ENCODE measurements at places on chromosomes 3 and 15. TPM values are rescaled to one million over a fixed set of nuclear protein-coding genes. Genes with fewer than 3 reads are reported as not detected.
A peak's percentile ranks its signal among the peaks of the same experiment; 100 is the strongest.

DNA sequence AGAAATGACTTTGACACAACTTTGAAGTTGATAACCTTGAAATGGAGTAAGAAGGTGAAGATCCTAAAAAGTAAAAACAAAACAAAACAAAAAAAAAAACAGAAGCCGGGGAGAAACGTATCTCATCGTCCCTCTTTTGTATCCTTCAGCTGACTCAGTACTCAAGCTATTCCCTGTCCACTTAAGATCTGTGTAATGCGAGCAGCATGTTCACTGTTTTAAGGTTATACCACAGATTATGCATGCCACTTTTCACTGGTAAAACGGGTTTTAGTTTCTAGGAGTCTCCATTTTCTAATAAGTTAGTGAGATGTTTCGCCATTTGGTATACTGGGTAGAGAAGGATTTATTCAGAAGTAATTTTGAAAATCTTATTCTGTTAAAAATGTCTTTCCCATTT, 324.3 kb downstream of the FEZF2 start:
- no peak overlapping the region for H3K4me3 ChIP-seq
- no peaks in the 10 kb centered on the region for H3K27me3 ChIP-seq
- H3K27ac ChIP-seq, result no peak overlapping the region
- no peak for DNase-seq

DNA sequence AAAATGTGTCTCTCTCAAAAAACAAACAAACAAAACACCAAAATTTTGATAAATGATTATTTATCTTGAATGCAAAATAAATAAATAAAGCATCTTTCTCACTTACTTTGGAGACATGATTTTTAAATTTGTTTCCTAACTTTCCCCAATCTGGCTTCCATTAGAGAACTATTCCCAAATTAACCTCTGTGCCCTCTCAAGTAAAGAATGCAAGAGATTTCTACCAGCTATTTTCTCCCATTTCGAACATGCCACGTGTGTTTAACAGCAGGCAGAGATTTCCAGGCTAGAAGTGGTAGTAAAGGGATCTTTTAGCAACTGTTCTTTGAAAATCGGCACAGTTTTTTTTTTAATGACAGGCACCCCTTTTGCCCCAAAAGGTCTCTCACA, 269.1 kb downstream of the SHQ1 start:
- no peaks in the 10 kb centered on the region for H3K36me3 ChIP-seq
- DNase-seq, result no peak
- no peak overlapping the region for H3K4me3 ChIP-seq
- no peaks in the 10 kb centered on the region for H3K27me3 ChIP-seq
- peaks cover 23% of the 10 kb centered on the region for H3K4me1 ChIP-seq
- H3K27ac ChIP-seq, result no peak overlapping the region

GRCh38 chr3:125090649-125091048, 34.9 kb upstream of the HEG1 start:
- peaks cover 11% of the 10 kb centered on the region for H3K36me3 ChIP-seq
- no peaks in the 10 kb centered on the region for H3K27me3 ChIP-seq
- no peak overlapping the region for H3K4me3 ChIP-seq
- no peaks in the 10 kb centered on the region for H3K4me1 ChIP-seq

GRCh38 chr3:130088061-130088460, 6.4 kb downstream of the ALG1L2 start:
- no peak overlapping the region for H3K27ac ChIP-seq
- H3K27me3 ChIP-seq, result no peaks in the 10 kb centered on the region
- H3K36me3 ChIP-seq, result no peaks in the 10 kb centered on the region
- no peaks in the 10 kb centered on the region for H3K4me1 ChIP-seq

DNA sequence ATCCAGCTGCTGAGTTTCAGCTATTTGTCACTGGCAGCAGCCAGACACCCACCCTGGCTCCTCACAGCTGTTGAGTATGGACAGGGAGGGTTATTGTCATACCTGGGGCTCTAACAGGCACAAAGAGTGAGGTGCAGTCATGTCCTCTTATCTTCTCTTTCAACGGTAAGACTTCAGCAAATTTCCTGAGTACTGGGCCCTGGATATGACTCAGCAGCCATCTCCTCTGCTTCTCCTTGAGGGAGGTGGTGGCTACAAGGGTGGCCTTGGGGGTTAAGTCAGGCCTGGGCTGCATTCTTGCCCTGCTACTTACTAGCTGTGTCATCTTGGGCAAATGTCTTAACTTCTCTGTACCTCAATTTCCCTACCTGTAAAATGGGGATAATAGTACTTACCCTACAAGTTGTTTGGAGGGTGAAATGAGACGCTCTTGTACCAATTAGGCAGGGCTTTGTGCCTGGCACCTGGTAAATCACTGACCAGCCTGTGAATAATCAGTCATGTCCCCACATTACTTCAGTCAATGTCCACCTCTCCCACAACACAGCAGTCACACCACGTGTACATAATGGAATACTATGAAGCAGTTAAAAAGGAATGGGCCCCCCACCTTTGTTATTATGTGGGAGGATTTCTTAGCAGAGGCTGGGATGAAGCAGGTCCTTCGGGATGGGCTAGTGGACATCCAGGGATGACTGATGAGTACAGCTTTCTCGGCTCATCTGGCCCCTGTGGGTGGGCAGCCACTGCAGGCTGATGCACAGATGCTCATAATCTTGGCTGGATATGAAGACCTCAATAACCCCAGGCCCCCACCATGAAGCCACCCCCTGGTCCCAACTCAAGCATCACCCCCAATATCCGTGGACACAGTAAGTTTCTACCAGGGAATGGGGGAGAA, 528.8 kb downstream of the SHQ1 start:
- no peak overlapping the region for H3K27ac ChIP-seq
- peaks cover 23% of the 10 kb centered on the region for H3K4me1 ChIP-seq
- no peak overlapping the region for H3K4me3 ChIP-seq
- no peaks in the 10 kb centered on the region for H3K36me3 ChIP-seq

GRCh38 chr15:59516655-59517461, 78.9 kb downstream of the FAM81A start:
- H3K4me1 ChIP-seq, result no peaks in the 10 kb centered on the region
- DNase-seq, result no peak
- H3K27ac ChIP-seq, result no peak overlapping the region
- H3K36me3 ChIP-seq, result no peaks in the 10 kb centered on the region
- no peaks in the 10 kb centered on the region for H3K27me3 ChIP-seq

- H3K27ac ChIP-seq, result no peak overlapping the region
- no peaks in the 10 kb centered on the region for H3K4me1 ChIP-seq
- DNase-seq, result no peak
- H3K36me3 ChIP-seq, result no peaks in the 10 kb centered on the region
- peaks cover 53% of the 10 kb centered on the region for H3K27me3 ChIP-seq
- no peak overlapping the region for H3K4me3 ChIP-seq
These were observed 19.0 kb downstream of the ALDH1A2 start for GRCh38 chr15:58046467-58046866.

DNA sequence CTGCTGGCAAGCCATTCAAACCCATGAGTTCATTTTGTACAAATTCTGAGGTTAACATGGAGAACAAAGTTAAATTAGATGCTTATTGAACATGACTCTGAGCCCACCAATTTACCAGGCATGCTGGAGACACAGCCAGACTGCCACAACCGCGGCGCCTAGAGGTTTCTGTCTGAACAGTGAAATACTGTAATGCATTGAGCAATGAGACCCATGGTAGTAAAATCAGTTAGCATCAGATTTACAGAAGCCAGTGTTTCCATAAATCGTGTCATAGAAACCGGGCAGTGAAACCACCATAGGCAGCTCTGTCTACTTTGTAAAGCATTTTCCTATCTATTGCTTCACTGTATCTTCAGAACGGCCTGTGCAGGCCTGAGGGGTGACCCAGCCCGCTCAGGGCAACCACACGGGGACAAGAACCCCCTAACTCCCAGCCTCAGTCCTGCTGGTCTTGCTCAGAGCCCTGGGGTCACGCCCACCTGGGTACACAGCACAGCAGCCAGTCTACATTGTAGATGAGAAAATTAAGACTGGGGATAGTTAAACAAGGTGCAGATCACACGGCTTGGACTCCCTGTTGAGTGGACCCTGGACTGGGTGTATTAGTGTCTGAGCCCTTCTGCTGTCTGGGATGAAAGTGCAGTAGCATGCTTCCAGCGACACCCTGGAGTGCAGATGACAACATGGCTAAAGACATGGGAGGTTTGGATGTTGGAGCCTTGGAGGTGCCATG, 44.2 kb downstream of the MGLL start:
- no peak overlapping the region for H3K27ac ChIP-seq
- no peak overlapping the region for H3K4me3 ChIP-seq
- peaks cover 6% of the 10 kb centered on the region for H3K27me3 ChIP-seq
- DNase-seq, result no peak
- peaks cover 19% of the 10 kb centered on the region for H3K4me1 ChIP-seq

- H3K4me1 ChIP-seq, result no peaks in the 10 kb centered on the region
- peaks cover 14% of the 10 kb centered on the region for H3K27me3 ChIP-seq
- no peaks in the 10 kb centered on the region for H3K36me3 ChIP-seq
- no peak overlapping the region for H3K27ac ChIP-seq
- DNase-seq, result no peak
These were observed 303.3 kb upstream of the ATP10A start for GRCh38 chr15:26166429-26166828.

DNA sequence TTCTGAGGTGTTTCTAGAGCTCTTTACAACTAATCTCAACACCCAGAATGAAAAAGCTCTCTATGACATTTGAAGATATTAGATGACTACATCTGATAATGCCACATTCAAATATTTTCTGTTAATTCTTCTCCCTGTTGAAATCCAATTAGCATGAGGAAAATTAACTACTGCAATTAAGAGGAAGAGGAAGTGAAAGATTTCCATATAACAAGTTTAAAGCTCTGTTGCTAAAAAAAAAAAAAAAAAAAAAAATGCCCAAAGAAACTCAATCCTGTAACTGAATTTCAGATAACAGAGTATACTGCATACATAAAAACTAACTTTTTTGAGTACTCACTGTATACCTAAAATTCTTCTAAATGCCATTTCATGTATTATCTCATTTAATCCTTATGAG, 109.8 kb downstream of the TNIK start:
- no peak overlapping the region for H3K4me3 ChIP-seq
- peaks cover 47% of the 10 kb centered on the region for H3K4me1 ChIP-seq
- no peaks in the 10 kb centered on the region for H3K27me3 ChIP-seq
- H3K27ac ChIP-seq, result no peak overlapping the region
- no peak for DNase-seq
- no peaks in the 10 kb centered on the region for H3K36me3 ChIP-seq

- H3K36me3 ChIP-seq, result peaks cover 7% of the 10 kb centered on the region
- H3K27me3 ChIP-seq, result no peaks in the 10 kb centered on the region
- H3K4me1 ChIP-seq, result no peaks in the 10 kb centered on the region
- H3K4me3 ChIP-seq, result no peak overlapping the region
These were observed 21.1 kb upstream of the RHO start for GRCh38 chr3:129507181-129507831.

DNA sequence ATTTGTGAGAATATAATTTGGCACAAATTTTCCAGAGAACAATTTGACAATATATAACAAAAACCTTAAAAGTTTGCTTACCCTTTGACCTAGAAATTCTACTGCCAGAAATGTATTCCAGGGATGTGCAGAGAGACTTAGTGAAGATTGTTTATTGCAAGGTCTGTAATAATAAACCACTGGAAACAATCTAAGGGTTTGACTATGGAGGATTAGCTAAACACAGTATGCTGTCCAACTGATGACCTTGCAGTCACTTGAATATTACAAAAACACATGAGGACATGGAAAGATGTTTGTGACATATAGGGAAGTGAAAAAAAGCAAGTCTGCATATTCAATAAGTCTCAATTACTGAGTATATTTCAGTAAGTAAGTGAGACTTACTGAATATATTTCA, 48.1 kb upstream of the CDV3 start:
- DNase-seq, result no peak
- no peaks in the 10 kb centered on the region for H3K36me3 ChIP-seq

- H3K4me1 ChIP-seq, result peaks cover 62% of the 10 kb centered on the region
- H3K27me3 ChIP-seq, result no peaks in the 10 kb centered on the region
- peaks cover 4% of the 10 kb centered on the region for H3K36me3 ChIP-seq
- H3K27ac ChIP-seq, result peak overlapping the region; percentile 71
These were observed 61.4 kb downstream of the SMAD6 start for GRCh38 chr15:66763186-66764071.

DNA sequence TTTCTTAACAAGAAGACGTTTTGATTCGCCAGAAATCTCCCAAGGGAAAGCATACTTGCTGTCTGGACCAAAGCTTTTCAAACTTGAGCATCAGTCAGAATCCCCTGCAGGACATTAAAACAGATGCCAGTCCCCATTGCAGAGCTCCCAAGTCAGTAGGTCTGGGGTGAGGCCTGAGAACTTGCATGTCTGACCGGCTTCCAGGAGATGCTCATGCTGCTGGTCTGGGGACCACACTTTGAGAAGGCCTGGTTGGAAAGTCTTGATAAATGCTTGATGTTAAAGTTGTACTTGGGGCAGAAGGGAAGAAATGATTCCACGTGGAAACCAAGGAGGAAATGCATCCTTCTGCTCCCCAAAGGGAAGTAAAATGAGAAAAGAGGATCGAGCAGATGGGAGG, 24.3 kb upstream of the CAV3 start:
- H3K27ac ChIP-seq, result peak overlapping the region; percentile 56
- no peak for DNase-seq
- no peak overlapping the region for H3K4me3 ChIP-seq
- H3K27me3 ChIP-seq, result peaks cover 3% of the 10 kb centered on the region
- no peaks in the 10 kb centered on the region for H3K36me3 ChIP-seq
- H3K4me1 ChIP-seq, result no peaks in the 10 kb centered on the region

GRCh38 chr3:46966811-46967210, 9.7 kb downstream of the CCDC12 start:
- H3K27ac ChIP-seq, result peak overlapping the region; percentile 90
- peaks cover 18% of the 10 kb centered on the region for H3K36me3 ChIP-seq
- H3K4me3 ChIP-seq, result peak overlapping the region; percentile 72
- no peaks in the 10 kb centered on the region for H3K27me3 ChIP-seq
- no peak for DNase-seq

- DNase-seq, result no peak
- H3K4me1 ChIP-seq, result peaks cover 19% of the 10 kb centered on the region
- H3K27me3 ChIP-seq, result peaks cover 6% of the 10 kb centered on the region
- peaks cover 7% of the 10 kb centered on the region for H3K36me3 ChIP-seq
These were observed 3.9 kb downstream of the SLC6A6 start for GRCh38 chr3:14406336-14406735.

DNA sequence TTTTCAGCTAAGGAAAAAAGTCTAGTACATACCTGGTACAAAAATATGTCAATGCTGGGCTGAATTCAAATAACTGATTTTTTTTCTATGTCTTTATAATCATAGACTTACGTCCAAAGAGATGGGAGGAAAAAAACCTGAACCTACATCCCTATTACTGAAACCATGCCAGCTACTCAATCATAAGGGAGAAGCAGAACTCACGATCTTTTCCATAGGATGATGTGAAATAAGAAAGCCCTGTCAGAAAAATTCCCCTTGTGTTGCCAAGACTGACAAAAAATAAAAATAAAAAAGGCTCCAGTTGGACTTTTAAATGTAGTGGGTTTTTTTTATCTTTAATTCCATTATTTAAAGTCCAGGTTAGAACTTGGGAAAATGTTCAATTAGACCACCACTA, 3.3 kb downstream of the MSL2 start:
- peaks cover 11% of the 10 kb centered on the region for H3K36me3 ChIP-seq
- H3K27ac ChIP-seq, result peak overlapping the region; percentile 92
- peaks cover 35% of the 10 kb centered on the region for H3K4me1 ChIP-seq
- peaks cover 5% of the 10 kb centered on the region for H3K27me3 ChIP-seq

GRCh38 chr3:150874666-150875219, 30.5 kb downstream of the MINDY4B start:
- DNase-seq, result no peak
- no peaks in the 10 kb centered on the region for H3K36me3 ChIP-seq
- peaks cover 10% of the 10 kb centered on the region for H3K4me1 ChIP-seq
- H3K27me3 ChIP-seq, result peaks cover 6% of the 10 kb centered on the region

The SPRED1 gene
- total RNA-seq, result 9.2 TPM

The APOD gene
- 0.57 TPM for total RNA-seq

The MNS1 gene
- total RNA-seq, result 9.0 TPM

The SNTN gene
- not detected for total RNA-seq

The ITIH4 gene
- total RNA-seq, result 4.1 TPM

The HERC2 gene
- total RNA-seq, result 80.1 TPM

The PRRT3 gene
- 11.3 TPM for total RNA-seq

The USP19 gene
- 86.4 TPM for total RNA-seq

The GMNC gene
- total RNA-seq, result 2.8 TPM
